Skeletal muscle cell (primary cell): ENCODE measurements at places on chromosomes 5 and 9.

DNA sequence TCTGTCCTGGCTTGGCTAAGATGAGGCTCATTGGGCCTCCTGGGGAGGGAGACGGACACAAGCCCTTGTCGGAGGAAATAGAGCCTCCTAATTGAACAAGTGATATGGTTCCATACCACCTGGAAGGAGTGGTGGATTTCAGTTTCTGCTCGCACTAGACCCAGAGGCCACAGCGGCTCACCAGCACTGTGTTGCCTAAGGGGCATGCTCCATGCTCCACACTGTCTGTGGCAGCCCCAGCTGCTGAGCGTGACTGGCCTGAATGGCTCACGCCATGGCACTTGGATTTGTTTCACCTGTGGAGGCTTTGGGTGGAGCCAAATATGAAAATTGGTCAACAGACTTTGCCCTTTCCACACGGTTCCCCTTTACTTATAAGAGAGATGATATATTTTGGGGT lies 181.1 kb downstream of the HSPA4 start:
- no peak for DNase-seq

DNA sequence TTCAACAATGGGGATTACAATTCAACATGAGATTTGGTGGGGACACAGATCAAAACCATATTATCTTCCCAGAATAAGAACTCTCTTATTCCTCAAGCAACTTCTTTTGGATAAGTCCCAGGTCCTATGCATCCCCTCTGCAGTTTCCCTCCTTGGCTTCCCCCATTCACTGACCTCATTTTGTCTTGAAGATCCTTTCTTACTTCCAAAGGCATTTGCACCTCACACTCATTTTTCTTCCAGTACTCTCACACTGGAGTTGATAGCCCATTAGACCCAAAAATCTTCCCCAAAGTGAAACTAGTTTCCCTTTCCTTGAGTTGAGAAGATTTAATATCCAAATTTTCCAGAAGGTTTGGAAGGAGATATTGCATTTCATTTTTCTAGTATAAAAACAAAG lies 178.0 kb upstream of the DAPK1 start:
- no peak for DNase-seq

DNA sequence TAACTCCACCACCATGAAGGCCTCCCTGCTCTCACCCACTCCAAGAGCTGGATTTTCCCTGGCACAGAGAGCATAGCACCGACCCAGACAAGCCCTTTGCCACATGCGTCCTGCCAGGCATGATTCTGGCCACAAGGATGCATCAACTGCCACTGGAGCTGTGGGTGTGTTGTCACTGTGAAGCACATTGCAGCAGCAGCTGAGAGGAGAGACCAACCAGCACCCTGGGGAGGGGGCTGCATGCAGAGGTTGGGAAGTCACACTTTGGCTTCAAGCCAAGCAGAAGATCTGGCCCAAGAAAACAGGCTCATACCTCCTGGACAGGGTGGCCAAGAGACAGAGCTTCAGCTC lies 22.6 kb upstream of the PTGES start:
- DNase-seq: no peak

DNA sequence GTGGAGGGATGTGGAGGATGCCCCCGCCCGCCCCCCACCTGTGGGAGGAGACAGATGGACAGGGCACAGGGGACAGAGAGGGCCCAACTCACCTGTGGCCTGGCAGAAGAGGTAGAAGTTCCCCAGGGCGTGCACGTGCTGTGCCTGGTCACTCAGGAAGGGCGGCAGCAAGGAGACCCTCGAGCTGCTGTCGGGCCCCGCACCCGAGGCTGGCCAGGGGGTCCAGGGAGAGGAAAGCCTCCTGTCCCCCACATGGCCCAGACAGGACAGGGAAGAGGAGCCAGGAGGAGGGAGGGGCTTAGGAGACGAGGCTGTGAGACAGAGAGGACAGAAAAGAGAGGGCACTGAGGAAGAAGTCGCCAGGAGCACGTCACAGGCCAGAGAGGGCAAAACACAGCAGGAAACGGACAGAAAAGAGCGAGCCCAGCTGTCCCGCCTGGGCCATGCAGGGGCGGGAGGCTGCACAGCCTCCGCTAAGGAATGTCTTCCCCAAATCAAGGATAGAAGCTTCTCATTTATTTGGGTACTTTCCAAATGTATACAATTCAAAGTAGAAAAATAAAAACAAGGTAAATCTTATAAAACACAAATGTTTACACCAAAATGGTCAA lies 58.5 kb downstream of the SECISBP2 start:
- DNase-seq: no peak
